ENCODE measurements at places on chromosomes 6 and 20.
A peak's percentile ranks its signal among the peaks of the same experiment; 100 is the strongest.

DNA sequence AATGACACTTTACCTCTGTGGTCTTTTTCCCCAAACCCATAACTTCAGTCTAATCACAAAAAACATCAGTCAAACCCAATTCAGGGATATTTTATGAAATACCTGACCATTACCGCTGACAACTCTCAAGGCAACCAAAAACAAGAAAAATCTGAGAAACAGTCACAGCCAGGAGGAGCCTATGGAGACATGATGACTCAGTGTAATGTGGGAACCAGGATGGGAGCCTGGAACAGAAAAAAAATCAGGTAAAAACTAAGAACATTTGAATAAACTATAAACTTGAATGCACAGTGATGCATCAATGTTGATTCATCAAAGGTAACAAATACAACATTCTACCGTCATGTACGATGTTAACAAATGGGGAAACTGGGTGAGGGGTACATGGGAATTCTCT, 84.1 kb upstream of the TSHZ2 start:
- DNase-seq = no peak

DNA sequence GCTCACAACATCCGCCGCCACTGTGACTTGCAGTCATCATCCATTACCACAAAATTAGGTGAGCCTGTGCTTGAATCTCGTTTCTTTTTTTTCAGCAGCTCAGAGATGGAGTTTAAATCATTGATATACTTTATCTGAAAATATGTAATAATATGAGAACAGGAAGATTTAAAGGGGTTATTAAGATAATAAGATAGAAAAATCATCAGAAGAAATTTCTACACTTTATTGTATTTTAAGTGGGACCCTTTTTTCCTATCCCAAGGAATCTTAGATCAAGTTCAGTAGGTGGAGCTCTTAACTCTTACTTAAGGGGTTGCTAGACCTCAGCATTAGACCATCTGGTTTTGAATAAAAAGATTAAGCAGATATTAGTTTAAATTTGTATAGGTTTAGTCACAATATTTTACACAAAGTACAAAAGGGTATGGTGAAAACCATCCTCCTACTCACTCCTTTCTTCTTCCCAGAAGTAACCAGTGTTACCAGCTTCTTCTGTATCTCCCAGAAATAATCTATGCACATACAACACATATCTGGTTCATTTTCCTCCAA, 9.4 kb upstream of the NCOA7 start:
- DNase-seq = no peak

DNA sequence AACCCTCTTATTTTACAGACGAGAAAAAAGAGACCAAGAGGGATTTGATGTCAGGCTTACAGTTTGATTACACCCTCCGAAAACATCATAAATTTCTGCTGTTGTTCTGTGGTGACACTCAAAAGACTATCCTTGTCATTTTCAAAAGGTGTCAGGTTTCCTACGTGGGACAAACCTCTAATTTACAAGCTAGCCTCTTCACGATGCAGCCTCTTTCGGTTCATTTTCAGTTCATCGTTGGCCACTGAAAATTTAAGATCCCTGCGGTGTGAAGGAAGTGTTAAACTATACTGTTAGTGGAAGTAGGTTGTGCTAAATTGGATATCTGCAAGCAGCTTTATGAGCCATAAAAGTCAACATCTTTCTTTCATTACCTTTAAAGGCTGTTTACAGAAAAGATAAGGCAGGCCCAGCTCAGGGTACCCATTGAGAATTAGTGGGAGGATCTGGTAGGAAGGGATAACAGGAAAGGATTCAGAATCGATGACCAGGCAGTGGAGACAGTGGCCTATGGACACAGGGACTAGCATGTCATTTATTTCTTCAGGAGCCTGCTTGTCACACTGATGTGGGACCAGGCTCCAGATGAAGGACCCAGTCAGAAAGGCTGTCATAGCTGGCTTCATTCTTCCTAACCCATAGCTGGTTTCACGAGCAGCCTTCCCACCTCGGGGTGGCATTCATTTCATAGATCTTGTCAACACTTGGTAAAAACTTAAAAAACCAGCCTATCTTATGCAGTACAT, 329.1 kb upstream of the SOX4 start:
- no peak for DNase-seq

DNA sequence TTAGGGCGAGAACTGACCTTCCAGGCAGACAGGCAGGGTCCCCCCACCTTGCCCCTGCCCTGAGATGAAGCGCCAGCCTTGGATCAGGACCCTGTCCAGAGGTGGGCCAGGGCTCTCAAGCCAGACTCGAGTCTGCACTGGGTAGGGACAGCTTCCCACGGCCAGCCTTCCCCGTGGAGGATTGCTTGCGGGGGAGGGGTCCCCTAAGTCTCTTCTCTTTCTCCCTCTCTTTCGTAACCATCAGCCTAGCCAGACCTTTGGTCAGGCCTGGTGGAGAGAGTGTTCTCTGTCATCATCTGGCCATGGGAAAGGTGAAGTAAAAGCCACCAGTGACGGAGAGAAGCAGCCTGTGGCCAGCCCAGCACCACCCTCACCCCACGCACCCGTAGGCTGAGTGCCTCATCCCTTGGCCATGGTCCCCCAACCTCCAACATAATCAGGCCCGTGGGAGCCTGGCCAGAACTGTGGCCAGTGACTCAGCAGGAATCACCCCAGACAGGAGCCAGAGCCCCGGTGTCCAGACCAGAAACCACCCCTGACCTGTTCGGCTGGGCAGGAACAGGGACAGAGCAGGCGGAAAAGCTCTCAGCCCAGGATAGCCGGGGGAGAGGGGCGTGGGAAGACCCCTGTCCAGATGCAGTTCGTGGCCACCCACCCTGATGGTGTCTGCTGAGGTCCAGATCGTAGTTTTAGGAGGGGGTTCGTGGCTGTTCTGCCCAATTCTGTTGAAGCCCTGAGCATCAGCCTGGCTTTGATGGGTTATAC, 47.1 kb downstream of the SNAI1 start:
- DNase-seq = no peak

- DNase-seq = peak; percentile 22
Measured at GRCh38 chr20:11912013-11912658, 5.6 kb upstream of the BTBD3 start.

DNA sequence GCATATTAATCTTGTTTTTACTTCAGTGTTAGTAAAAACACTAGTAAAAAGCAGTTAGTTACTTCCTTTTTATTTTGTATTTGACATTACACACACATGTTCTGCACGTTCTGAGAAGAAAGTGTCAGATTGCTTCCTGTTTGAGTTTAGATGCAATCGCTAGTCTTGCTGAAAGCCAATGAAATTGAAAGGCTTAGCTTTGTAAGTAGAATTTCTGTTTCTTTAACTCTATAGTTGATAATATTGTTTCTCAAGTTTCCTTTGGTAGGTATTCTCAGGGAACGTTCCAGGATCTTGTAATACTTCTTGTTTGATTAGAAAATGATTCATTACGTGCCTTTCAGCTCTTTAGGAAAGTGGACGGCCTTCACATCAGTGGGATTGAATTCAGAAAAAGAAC, 55.0 kb downstream of the CDKAL1 start:
- DNase-seq = no peak

GRCh38 chr20:49631061-49631716, 63.3 kb upstream of the PTGIS start:
- DNase-seq = no peak

- no peak for DNase-seq
Measured at GRCh38 chr20:33878583-33878982, 67.4 kb downstream of the CHMP4B start.

GRCh38 chr6:56263596-56264315, 16.4 kb upstream of the COL21A1 start:
- no peak for DNase-seq
